Cardiac muscle cell (in vitro differentiated cells and primary cell): ENCODE measurements at places on chromosomes 1 and 21. TPM values are rescaled to one million over a fixed set of nuclear protein-coding genes. Genes with fewer than 3 reads are reported as not detected.
A peak's percentile ranks its signal among the peaks of the same experiment; 100 is the strongest.

RNF186 gene
- not detected in 2 replicates for total RNA-seq

NPHS2 gene
- total RNA-seq = not detected in 2 replicates

DEPDC1 gene
- total RNA-seq = 2.3 and 37.6 TPM in 2 replicates

RGSL1 gene
- total RNA-seq = not detected in 2 replicates

LCE2D gene
- total RNA-seq = not detected in 2 replicates

SPRR1A gene
- not detected in 2 replicates for total RNA-seq

GRCh38 chr1:43054961-43055360, 96.3 kb upstream of the SLC2A1 start:
- DNase-seq = no peak

DNA sequence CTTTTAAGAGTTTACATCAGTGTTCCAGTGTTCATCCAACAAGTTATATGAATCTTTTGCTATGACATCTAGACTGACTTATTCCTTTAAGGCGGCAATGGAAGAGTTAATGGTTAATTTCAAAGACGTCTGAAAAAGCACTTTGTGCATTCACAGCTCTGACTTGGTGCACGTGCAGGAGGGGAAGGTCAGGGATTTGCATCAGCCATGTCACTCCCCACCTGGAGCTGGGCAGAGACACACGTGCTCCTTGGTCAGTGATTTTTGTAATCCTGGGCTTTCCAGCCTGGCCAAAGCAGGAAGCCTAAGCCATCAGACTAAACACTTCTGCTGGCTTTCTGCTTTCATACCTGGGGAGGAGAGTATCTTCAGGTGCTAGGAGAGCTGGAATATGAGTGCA, 96.3 kb downstream of the ST3GAL3 start:
- DNase-seq = no peak

- peak; percentile 90 for DNase-seq
These were observed 40.6 kb downstream of the LRRC3 start for GRCh38 chr21:44495611-44496563.

GRCh38 chr1:45669859-45670655, 16.3 kb downstream of the GPBP1L1 start:
- no peak for DNase-seq

DNA sequence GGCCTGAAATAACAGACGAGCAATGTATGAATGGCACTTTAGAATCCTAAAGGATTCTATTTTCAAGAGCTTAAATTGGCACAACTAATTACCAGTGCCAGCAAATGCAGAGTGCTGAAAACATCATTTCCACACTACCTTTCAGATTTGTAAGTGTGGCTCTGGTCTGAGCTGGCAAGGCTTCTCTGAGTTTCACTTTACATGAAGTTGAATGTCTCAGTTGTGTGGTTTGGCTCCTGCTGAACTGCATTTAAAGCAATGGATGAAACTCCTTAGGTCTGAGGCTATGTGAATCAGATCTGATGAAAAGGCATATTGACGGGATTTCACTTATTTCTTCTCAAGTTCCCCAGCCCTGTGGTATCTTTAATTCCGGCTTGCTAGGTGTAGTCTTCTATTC, 114.8 kb upstream of the PTGFR start:
- DNase-seq = peak; percentile 57

DNA sequence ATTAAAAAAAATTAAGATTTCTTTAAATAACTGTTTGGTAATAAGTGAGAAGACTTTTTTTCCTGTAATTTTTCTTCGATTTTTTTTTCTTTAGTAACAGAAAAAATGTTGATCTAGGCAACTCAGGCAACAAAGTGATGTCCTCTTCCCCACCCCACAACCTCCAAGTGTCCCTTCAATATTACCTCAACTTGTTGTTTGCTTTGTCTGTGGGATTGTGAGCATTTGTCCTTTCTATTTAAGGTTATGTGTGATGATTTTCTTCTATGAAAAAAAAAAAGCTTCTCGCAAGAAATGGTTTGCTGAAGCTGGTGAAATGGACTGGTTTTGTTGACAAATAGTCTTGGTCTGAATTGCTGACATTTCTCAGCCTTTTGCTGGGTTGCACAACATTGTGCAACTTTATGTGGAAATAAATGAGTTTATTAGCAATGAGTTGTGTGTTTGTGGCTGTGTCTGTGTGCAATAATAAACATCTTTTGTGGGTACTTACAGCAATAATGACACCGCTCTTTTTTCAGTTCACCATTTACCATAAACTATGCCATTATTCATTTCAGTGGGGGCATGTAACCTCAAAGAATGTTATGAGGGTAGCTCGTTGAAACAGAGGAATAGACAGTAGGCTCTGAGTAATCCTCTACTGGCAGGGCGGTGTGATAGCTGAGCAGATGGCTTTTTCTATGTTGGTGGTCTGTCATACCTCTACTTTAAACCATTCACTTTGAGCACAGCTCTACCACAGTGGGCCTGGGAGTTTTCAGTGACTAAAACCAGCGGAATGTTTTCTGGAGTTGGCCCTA, 218.4 kb downstream of the HLX start:
- no peak for DNase-seq

DNA sequence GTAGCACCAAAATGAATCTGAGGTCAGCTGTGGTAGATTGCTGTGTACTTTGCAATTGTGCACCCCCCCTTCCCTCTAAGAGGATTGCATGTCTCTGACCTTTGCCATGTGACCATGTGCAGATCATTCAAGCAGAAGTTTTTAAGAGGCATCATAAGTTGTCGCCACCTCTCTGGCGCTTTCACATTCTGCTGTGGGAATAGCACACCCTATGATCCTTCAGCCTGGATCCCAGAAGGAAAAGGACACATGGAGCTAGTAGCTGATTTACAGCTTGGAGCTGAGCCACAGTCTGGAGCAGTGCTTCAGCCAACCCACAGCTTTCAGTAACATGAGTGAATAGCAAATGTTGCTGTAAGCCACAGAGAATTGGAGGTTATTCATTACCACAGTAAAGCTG, 158.5 kb downstream of the TSEN15 start:
- peak; percentile 51 for DNase-seq

GRCh38 chr1:163227126-163227525, 24.4 kb upstream of the RGS5 start:
- DNase-seq = no peak

GRCh38 chr1:26824731-26825130, 1.8 kb upstream of the ZDHHC18 start:
- no peak for DNase-seq

- no peak for DNase-seq
These were observed 203.2 kb downstream of the C1orf94 start for GRCh38 chr1:34379911-34380310.

DNA sequence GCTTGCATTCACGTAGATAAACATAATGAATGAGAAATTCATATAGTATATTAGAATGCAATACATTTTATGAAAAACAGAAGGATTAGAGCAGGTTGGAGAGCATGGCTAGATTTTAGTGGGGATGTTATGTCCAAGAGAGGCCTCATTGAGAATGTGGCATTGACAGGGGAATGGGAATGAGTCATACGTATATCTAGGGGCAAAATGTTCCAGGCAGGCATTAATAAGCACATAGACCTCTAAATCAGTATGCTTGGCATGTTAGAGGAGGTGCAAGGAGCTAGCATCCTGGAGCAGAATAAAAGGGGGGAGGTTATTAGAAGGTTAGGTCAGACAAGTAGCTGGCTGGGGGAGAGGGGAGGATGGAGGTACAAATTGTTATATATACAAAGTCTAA, 93.0 kb downstream of the USH2A start:
- no peak for DNase-seq

GRCh38 chr1:93483606-93484005, 35.7 kb downstream of the FNBP1L start:
- DNase-seq = no peak

DNA sequence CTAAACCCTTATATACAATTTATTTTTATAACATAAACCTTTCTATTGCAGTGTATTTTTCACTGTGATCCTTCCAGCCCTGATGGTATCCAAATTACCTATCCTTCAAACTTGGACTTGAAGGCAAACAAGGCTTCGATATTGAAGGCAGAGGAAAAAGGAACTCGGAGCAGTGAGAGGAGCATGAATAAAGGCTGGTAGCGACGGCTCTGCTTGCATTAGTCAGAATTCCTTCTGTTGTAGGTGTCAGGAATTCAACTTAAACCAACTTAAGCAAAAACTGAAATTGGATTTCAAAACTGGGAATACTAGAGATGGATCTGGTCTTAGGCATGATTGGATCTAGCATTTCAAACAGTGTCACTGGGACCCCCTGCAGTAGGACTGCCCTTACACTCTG, 17.8 kb upstream of the SSX2IP start:
- no peak for DNase-seq

DNA sequence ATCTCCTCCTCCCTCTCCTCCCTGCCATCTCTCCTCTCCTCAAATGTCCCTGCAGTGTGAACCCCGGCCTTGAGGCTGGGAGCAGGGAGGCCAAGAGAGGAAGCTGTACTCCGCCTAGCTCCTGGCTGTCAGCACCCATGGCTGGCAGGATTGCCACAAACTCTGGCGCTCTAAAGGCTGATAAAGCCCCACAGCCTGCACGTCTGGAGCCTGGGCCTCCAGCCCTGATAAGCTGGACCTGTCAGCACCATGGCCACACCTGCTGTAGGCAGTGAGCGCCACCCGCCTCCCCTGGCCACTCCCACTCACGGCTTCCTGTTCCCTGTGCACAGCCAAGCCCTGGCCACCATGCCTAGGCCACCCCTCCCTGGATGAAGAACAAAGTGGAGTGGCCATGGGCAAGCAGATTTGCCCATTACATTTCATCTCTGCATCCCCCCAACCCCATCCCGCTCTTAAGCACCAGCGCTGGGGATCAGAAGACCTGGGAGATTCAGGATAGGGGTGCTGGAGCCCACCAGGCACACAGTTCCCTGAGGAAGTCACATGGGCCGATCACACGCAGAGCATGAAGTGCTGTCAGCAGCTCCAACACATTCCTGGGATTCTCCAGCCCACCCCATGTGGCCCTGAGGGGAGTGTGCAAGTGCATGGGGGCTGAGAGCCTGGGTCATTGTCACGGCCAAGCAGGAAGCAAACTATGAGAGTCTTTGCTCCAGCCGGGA, 24.2 kb upstream of the NPPB start:
- peak; percentile 99 for DNase-seq
